ENCODE measurements at places on chromosomes 12 and 14.

- peak overlapping the region; percentile 60 for H3K27ac ChIP-seq
- peaks cover 16% of the 10 kb centered on the region for H3K4me1 ChIP-seq
- peaks cover 2% of the 10 kb centered on the region for H3K36me3 ChIP-seq
- peak overlapping the region; percentile 8 for H3K4me3 ChIP-seq
Observed at GRCh38 chr12:102144221-102144620, 24.2 kb downstream of the PARPBP start.

DNA sequence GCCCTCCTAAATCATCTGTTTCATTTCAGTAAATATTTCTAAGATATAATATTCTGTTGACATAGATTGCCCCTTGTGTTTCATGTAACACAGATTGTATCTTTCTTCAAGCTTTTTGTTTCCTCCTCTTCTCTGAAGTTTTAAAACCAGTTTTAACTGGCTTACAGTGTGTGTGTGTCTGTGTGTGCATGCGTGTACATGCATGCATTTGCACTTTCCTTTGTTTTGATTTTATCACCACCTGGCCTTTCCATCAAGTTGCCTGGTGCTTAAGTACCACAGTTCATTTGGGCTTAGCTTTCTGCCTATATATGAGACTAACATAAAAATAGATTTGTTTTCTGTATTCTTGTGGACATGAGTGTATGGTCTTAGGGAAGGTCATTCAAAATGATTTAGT lies 31.9 kb downstream of the ETNK1 start:
- H3K27ac ChIP-seq: no peak overlapping the region
- no peaks in the 10 kb centered on the region for H3K27me3 ChIP-seq
- DNase-seq: no peak
- H3K36me3 ChIP-seq: peaks cover 9% of the 10 kb centered on the region
- H3K4me1 ChIP-seq: peaks cover 20% of the 10 kb centered on the region
- H3K4me3 ChIP-seq: no peak overlapping the region

DNA sequence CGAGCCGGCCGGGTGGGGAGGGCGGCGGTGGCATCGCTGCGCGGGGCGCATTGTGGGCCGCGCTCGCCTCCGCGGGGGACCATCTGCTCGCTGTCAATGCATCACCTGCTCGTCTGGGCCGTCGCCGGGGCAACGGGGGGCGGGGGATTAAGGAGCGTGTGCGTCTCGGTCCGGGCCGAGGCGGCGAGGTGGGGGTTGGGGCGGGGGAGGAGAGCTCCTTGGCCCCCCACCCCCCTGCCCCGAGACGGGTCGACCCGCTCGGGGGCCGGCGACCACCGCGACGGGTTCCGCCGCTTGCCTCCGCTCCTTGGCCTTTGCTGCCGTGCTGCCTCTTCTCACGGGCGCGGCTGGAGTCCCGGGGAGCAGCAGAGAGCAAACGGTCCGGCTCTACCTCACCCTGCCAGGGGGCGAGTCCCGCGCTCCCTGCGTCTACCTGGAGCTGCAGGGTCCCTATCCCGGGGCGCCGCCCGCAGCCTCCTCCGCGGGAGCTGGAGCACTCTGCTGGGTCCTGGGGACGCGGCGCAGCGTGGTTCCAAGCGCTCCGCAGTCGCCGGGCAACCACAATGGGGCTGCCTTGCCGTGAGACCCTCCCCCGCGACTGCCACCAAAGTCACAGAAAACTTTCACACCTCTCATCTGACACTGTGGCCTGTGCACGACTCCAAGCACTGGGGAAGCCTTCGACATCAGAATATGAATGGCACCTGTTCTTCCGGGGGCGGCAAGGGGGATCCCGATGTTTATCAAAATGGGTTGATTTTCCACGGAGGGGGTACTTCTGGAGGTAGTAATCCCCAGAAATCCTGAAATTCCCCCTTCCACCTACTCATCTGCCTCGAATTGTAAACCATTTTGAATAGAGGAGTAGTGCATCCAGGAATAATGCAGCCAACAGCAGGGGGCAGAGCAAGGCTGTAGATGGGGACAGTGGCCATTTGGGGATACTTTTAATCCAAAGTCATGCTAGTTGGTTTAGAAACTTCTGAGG lies at the start of gene C12orf42:
TSS of gene C12orf42 (minus strand) at position 500 of the 988 bp plus-strand sequence. CDS start 17,542 bp downstream, outside the sequence.
- peaks cover 48% of the 10 kb centered on the region for H3K27me3 ChIP-seq
- no peaks in the 10 kb centered on the region for H3K36me3 ChIP-seq
- peak within 1 kb of the TSS; percentile 33 for H3K4me3 ChIP-seq
- peak; percentile 85 for DNase-seq

DNA sequence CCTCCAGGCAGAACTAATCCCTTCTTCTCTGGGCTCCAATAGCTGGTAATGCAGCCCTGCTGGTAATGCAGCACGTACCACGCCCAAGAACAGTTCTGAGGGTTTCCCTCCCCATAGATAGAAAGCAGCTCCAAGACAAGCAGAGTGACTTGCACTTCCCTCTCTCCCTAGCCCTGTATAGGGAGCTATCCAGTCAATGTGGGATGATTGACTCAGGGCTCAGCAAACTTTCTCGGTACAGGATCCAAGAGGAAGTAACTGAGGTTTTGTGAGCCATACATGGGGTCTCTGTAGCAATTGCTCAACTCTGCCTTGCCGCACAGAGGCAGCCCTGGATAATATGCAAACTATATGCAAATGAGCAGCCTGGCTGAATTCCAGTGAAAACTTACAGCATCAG lies 15.5 kb upstream of the FKBP4 start:
- H3K4me3 ChIP-seq: no peak overlapping the region
- peaks cover 22% of the 10 kb centered on the region for H3K27me3 ChIP-seq
- no peak for DNase-seq
- H3K36me3 ChIP-seq: no peaks in the 10 kb centered on the region
- no peak overlapping the region for H3K27ac ChIP-seq
- H3K4me1 ChIP-seq: peaks cover 6% of the 10 kb centered on the region

- no peaks in the 10 kb centered on the region for H3K36me3 ChIP-seq
- no peak overlapping the region for H3K4me3 ChIP-seq
- DNase-seq: no peak
- peaks cover 9% of the 10 kb centered on the region for H3K4me1 ChIP-seq
- no peak overlapping the region for H3K27ac ChIP-seq
Observed at GRCh38 chr12:23581913-23582312, 367.6 kb downstream of the SOX5 start.

All from chondrocyte (in vitro differentiated cells).